ENCODE measurements at places on chromosomes 6 and 20. TPM values are rescaled to one million over a fixed set of nuclear protein-coding genes. Genes with fewer than 3 reads are reported as not detected.

KIF25 gene
- not detected for total RNA-seq

PFDN6 gene
- total RNA-seq, result 98.0 TPM

FUCA2 gene
- 54.1 TPM for total RNA-seq

COL9A3 gene
- 0.54 TPM for total RNA-seq

TRAM2 gene
- total RNA-seq, result 26.1 TPM

TRIM31 gene
- total RNA-seq, result 1.2 TPM

SAMD10 gene
- total RNA-seq, result not detected

PROCR gene
- 134 TPM for total RNA-seq

WFDC13 gene
- total RNA-seq, result not detected

BAG2 gene
- total RNA-seq, result 8.5 TPM

FOXC1 gene
- total RNA-seq, result 9.5 TPM

CFB gene
- total RNA-seq, result 2.4 TPM

EPPIN gene
- total RNA-seq, result not detected

TMC2 gene
- total RNA-seq, result not detected

ZBTB22 gene
- total RNA-seq, result 4.1 TPM

SEL1L2 gene
- not detected for total RNA-seq

RBM39 gene
- total RNA-seq, result 162 TPM

DLL1 gene
- total RNA-seq, result 0.15 TPM

GSTA2 gene
- total RNA-seq, result 0.07 TPM

MCHR2 gene
- not detected for total RNA-seq

CHD6 gene
- 8.7 TPM for total RNA-seq

ULBP2 gene
- total RNA-seq, result 4.0 TPM

PBOV1 gene
- total RNA-seq, result not detected

SRXN1 gene
- 269 TPM for total RNA-seq

MRAP2 gene
- 1.8 TPM for total RNA-seq

CDSN gene
- total RNA-seq, result not detected

SAMD3 gene
- not detected for total RNA-seq

TREML2 gene
- not detected for total RNA-seq

ZMYND8 gene
- total RNA-seq, result 14.3 TPM

KIZ gene
- total RNA-seq, result 4.6 TPM

TTBK1 gene
- total RNA-seq, result 0.05 TPM

HSPA12B gene
- 0.35 TPM for total RNA-seq

MICB gene
- total RNA-seq, result 7.4 TPM

KCNK16 gene
- total RNA-seq, result not detected

NMBR gene
- total RNA-seq, result not detected

PTCHD4 gene
- total RNA-seq, result not detected

PTCRA gene
- not detected for total RNA-seq

FAM83B gene
- 0.09 TPM for total RNA-seq

All from A549 treated with CORT108297 at 1 μM for 4 hours (cell line).